ENCODE measurements at places on chromosomes 1 and 21.

DNA sequence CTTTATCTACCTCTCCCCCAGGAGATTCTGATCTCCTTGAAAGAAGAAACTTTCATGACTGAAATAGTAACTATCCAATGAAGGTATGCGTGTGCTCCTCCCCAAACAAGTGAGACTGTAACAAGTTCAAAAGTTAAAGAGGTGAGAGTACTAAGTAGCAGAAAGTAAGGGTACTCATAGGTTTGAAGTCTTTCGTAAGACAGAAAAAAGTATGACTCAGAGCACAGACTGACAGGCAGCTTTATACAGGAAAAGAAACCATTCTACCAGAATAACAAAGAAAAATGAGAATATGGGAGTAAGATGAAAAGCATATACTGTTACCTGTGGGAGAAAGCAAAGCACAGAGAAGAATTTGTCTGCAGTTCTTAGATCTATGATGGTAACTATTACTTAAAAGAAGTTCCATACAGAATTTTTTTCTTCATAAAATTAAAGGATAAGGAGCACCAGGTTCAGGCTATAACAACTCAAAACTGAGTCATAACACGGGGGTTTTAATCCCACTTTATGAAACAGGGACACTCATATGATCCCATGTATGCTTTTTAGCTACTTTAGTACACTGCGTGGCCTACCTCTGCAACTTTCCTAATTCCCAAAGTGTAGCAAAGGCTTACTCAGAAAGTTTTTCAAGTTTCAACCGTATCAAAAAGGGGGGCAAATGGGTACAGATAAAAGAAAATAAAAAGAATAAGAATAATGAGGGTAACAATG is 52.0 kb downstream of the FOXJ3 start:
- no peak for DNase-seq

GRCh38 chr1:41239988-41240610 is 2.0 kb downstream of the SCMH1 start:
- DNase-seq, result no peak

GRCh38 chr1:39852214-39852791 is 31.0 kb downstream of the TRIT1 start:
- DNase-seq, result no peak

DNA sequence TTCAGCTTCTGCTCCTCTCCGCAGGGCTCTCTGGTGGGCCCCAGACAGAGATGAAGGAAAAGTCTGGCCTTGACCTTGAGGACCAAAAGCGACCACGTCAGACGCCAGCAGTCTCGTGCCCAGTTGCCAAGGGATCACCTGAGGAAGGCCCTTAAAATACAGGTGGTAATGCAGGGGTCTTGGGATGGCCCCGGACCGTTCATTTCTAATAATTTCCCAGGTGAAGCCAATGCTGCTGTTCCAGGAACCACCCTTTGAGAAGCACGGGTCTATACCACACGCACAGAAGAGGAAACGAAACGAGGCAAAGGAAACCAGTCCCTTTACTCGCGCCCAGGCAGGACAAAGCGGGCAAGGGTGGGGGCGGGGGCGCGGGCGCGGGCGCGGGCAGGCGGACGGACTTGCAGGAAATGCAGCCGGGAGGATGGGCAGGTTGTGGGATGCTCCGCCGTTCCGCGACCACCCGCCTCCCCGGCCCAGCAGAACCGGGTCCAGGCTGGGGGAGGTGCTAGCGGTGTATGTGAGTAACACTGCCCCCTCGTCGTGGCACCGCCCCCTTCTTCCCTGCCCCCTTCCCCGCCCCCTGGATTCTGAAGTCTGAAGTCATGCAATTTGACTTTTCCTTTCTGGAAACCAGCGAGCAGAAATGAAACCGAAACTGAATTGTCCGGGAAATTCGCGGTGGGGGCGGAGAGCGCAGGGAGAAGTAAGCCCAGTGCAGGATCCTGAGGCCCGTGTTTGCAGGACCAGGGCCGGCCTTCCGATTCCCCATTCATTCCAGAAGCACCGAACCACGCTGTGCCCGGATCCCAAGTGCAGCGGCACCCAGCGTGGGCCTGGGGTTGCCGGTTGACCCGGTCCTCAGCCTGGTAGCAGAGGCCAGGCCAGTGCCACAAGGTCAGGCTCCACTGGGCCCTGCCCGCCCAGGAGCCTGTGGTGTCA is 5.8 kb upstream of the MX1 start:
- DNase-seq, result peak; percentile 32
